Bronchial smooth muscle cell (primary cell): ENCODE measurements at places on chromosomes 7 and 10. TPM values are rescaled to one million over a fixed set of nuclear protein-coding genes. Genes with fewer than 3 reads are reported as not detected.

The TSPAN15 gene
- total RNA-seq, result 2.1 TPM in 1 of 2 replicates, not detected in the other

The MYH16 gene
- not detected in 2 replicates for total RNA-seq

The ZNF727 gene
- total RNA-seq, result under 0.01 TPM in 1 of 2 replicates, not detected in the other

The H2BK1 gene
- not detected in 2 replicates for total RNA-seq

The CPA2 gene
- under 0.01 TPM in 1 of 2 replicates, not detected in the other for total RNA-seq

The VPS26A gene
- total RNA-seq, result 12.4 and 33.6 TPM in 2 replicates

The FLNC gene
- 166 and 209 TPM in 2 replicates for total RNA-seq

The TRDMT1 gene
- 3.8 and 5.1 TPM in 2 replicates for total RNA-seq

The CRYGN gene
- 0.26 and 0.47 TPM in 2 replicates for total RNA-seq

The PDK4 gene
- 0.47 and 0.94 TPM in 2 replicates for total RNA-seq

The SYPL1 gene
- 24.6 and 35.8 TPM in 2 replicates for total RNA-seq

The PLPP4 gene
- total RNA-seq, result under 0.01 and 0.60 TPM in 2 replicates

The LSM5 gene
- total RNA-seq, result 14.5 and 16.1 TPM in 2 replicates

The ZNF777 gene
- total RNA-seq, result 3.2 and 3.6 TPM in 2 replicates

The INMT gene
- total RNA-seq, result 14.3 and 17.0 TPM in 2 replicates

The MSMB gene
- not detected in 2 replicates for total RNA-seq

The IFIT1B gene
- total RNA-seq, result under 0.01 TPM in 1 of 2 replicates, not detected in the other

The INSIG1 gene
- total RNA-seq, result 62.3 and 102 TPM in 2 replicates

The MYL10 gene
- not detected in 2 replicates for total RNA-seq

The VAX1 gene
- not detected in 2 replicates for total RNA-seq

The GPR26 gene
- total RNA-seq, result not detected in 2 replicates

The AZGP1 gene
- not detected in 2 replicates for total RNA-seq

The DNAJC12 gene
- 1.4 and 2.3 TPM in 2 replicates for total RNA-seq

The NOS3 gene
- total RNA-seq, result 0.17 and 0.32 TPM in 2 replicates

The FAM237B gene
- not detected in 2 replicates for total RNA-seq

The TMEM236 gene
- under 0.01 TPM in 1 of 2 replicates, not detected in the other for total RNA-seq

The SEC31B gene
- total RNA-seq, result 3.3 and 3.9 TPM in 2 replicates

The PVRIG gene
- total RNA-seq, result not detected in 2 replicates

The ACTR1A gene
- total RNA-seq, result 96.8 and 120 TPM in 2 replicates
